ENCODE measurements at places on chromosomes 4 and X. TPM values are rescaled to one million over a fixed set of nuclear protein-coding genes. Genes with fewer than 3 reads are reported as not detected.

The MAOA gene
- total RNA-seq, result 9.6 TPM

The CYSLTR1 gene
- not detected for total RNA-seq

The ARHGAP6 gene
- total RNA-seq, result 1.6 TPM

The ATP2B3 gene
- total RNA-seq, result under 0.01 TPM

The SLC38A5 gene
- total RNA-seq, result 21.9 TPM

The BEX1 gene
- 0.47 TPM for total RNA-seq
